Activated naive CD4-positive, alpha-beta T cell treated with anti-CD3 and anti-CD28 coated beads for 36 hours (primary cell): ENCODE measurements at places on chromosomes 1 and 21. TPM values are rescaled to one million over a fixed set of nuclear protein-coding genes. Genes with fewer than 3 reads are reported as not detected.

- H3K27me3 ChIP-seq = peaks cover 3% of the 10 kb centered on the region
- peak overlapping the region; percentile 80 for H3K4me3 ChIP-seq
- no peaks in the 10 kb centered on the region for H3K36me3 ChIP-seq
- DNase-seq = no peak
- H3K27ac ChIP-seq = peak overlapping the region; percentile 19
- H3K4me1 ChIP-seq = peaks cover 7% of the 10 kb centered on the region
Observed at GRCh38 chr1:64743954-64744491, 852 bp upstream of the RAVER2 start.

DNA sequence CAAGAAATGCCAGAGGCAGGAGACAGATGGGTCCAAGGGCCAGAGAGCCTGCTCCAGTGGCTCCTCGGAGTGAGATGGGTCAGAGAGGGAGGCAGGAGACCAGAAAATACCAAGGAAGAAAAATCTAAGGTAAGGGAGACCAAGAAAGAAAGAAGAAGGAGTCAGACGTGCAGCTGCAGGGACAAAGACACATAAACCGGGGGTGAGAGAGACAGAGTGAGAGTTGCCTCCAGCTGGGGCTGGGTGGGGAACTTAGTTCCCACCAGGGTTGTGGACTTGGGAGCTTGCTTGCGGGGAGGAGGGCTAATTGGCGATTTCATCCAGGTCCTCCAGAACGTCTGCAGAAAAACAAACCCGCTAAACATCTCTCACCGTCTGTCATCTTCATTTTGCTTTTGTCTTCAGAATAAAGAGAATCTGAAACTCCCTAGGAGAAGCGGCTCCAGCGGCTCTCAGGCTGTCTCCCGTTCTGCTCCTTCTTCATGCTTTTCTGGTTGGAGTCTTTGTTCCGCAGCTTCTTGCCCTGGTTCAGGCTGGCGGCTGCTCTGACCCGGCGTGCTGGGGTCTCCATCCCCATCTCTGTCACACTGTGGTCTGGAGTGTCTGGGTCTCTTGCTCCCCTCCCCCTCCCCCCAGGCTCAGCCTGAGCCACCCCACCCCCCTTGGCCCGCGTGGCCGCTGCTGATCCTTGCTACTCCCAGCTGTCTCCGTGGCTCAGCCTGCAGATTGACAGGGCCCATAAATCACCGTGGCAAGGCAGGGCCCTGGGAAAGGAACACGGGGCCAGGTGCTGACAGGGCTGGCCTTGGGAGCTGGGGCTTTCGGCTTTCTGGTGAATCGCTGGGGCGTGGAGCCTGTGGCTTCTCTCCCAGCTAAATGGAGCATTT is 66.6 kb downstream of the UBIAD1 start:
- peaks cover 6% of the 10 kb centered on the region for H3K27me3 ChIP-seq
- H3K27ac ChIP-seq = no peak overlapping the region
- peaks cover 14% of the 10 kb centered on the region for H3K4me1 ChIP-seq

- peaks cover 13% of the 10 kb centered on the region for H3K27me3 ChIP-seq
- no peak overlapping the region for H3K27ac ChIP-seq
- no peaks in the 10 kb centered on the region for H3K4me1 ChIP-seq
Observed at GRCh38 chr1:22677931-22678896, 25.2 kb downstream of the C1QB start.

- DNase-seq = no peak
- peaks cover 3% of the 10 kb centered on the region for H3K36me3 ChIP-seq
- H3K4me1 ChIP-seq = peaks cover 3% of the 10 kb centered on the region
- H3K27ac ChIP-seq = no peak overlapping the region
- no peaks in the 10 kb centered on the region for H3K27me3 ChIP-seq
- no peak overlapping the region for H3K4me3 ChIP-seq
Observed at GRCh38 chr1:52238887-52239707, 97.2 kb downstream of the ZFYVE9 start.

DNA sequence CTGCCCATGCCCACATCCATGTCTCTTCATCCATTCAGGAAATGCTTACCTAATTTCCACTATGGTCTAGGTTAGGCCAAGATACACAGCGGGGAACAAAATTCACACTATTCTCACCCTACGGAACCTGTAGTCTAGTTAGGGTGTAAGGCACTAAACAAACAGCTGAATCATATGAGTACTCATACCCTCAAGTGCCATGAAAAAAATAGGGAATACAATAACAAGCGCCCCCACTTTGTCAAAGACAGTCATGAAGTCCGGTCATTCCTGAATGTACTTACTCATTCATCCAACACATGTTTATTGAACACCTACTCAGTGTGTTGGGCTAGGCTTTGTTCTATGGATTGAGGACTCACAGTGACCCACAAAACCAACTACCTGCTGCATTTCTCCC is 6.2 kb upstream of the FYB2 start:
- peaks cover 35% of the 10 kb centered on the region for H3K27me3 ChIP-seq
- H3K36me3 ChIP-seq = no peaks in the 10 kb centered on the region
- H3K27ac ChIP-seq = no peak overlapping the region
- DNase-seq = no peak

GRCh38 chr1:31957701-31958674 is 19.8 kb upstream of the PTP4A2 start:
- H3K27me3 ChIP-seq = no peaks in the 10 kb centered on the region
- H3K27ac ChIP-seq = peak overlapping the region; percentile 90
- H3K4me3 ChIP-seq = peak overlapping the region; percentile 16

DNA sequence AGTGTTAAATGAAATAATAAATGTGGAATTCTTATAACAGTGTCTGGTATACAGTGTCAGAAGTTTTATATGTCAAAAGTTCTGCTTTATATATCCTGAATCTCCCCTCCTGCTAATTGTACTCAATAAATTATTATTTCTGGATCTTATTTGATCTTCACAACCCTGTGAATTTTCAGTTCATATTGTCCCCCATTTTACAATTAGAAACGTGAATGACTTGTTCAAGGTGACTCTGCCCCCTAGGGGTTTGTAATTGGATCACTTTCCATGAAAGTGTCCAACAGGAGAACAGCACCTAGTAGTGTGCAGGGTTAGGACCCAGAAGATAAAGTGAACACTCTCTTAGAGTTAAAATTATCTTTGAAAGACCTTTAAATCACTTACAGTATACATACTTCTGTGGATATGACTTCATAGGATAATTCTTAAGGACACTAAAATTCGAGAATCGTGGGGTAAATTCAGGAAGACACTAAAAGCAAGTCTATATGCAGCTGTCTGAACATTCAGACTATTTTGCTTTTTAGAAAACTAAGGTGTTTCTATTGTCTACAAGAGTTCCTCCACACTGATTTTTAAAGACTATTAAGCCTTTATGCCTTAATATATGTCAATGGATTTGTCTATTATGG is 4.5 kb upstream of the DDR2 start:
- no peak overlapping the region for H3K27ac ChIP-seq
- H3K4me1 ChIP-seq = no peaks in the 10 kb centered on the region
- H3K27me3 ChIP-seq = peaks cover 3% of the 10 kb centered on the region
- H3K36me3 ChIP-seq = no peaks in the 10 kb centered on the region
- no peak overlapping the region for H3K4me3 ChIP-seq

DNA sequence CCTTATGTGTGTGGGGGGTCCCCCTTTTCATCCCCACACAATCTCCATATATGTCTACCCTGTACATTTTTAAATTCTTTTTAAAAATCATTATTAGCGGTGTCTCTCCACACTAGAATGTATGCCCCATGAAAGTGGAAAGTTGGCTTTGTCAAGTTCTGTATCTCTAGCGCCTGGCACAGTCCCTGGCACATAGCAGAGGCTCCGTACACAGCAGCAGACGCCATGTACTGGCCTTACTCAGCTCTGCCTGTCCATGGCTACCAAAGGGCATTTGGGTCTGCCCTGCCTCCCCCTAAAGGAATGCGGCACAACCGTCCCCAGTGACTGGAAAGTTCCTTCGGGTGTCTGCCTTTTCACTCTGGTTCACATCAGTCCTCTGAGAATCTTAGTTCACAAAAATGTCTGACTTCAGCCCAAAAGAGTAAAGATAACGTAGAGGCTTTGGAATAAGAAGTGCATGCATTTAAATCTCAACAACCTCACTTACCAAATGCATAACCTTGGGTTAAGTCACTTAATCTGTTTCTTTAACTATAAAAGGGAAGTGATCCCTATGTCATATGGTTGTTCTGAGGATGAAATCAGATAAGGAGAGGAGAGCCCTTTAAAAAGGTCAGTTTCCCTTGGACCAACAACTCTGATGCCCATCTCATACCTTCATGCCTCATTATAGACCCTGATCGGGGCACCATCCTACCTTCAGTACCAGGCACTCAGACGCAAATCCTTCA is 61.1 kb downstream of the CD46 start:
- peaks cover 41% of the 10 kb centered on the region for H3K36me3 ChIP-seq
- no peaks in the 10 kb centered on the region for H3K27me3 ChIP-seq

Gene DCDC2B
- total RNA-seq = not detected

Gene TFAP2E
- total RNA-seq = 0.27 TPM

Gene CD247
- total RNA-seq = 78.3 TPM

Gene NFASC
- 0.10 TPM for total RNA-seq

Gene SPATA46
- total RNA-seq = not detected

Gene RGS13
- not detected for total RNA-seq
